ENCODE measurements at places on chromosomes 2 and 18.

DNA sequence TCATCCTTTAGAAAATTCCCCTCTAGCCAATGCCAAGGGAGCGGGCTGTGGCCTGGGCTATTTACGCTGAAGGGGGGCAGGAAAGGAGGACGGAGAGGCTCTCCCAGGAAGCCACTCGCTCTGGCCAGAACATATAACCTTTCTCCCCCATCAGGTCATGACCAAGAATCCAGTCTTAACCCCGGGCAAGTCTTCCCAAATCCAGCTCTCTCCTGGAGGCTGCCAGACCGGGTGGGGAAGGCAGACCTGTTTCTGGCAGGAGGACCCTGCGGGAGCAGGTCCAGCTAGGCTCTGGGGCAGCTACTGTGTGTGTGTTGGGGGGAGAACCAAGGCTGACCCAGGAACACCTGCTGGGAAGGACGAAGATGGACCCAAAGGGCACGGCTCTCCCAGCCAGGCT lies 13.4 kb upstream of the SEMA4C start:
- no peak for DNase-seq

- DNase-seq: no peak
Observed at GRCh38 chr2:112783187-112783714, 1.0 kb downstream of the IL1A start.

GRCh38 chr2:105784589-105784988 lies 39.9 kb downstream of the NCK2 start:
- DNase-seq: no peak

GRCh38 chr2:212427638-212428037 lies 111.0 kb downstream of the ERBB4 start:
- no peak for DNase-seq

- DNase-seq: no peak
Observed at GRCh38 chr2:197711578-197711977, 6.4 kb downstream of the MARS2 start.

DNA sequence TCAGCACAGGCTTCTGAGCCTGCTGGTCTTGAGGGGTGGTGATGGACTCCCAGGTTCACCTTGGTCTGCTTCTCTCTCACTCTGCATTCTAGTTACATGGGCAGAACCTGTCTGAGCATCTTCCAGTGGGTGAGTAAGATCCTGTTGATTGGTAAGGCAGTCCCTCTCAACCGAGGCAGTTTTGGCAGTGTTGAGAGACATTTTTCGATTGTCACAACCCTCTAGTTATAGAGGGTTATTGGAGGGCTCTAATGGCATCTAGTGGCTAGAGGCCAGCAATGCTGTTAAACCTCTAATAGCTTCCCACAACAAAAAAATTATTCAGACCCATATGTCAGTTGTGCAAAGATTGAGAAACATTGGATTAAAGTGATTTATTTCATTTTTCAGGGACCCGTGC lies 9.3 kb upstream of the MGAT5 start:
- no peak for DNase-seq

- DNase-seq: no peak
Observed at GRCh38 chr2:166439078-166439477, 55.0 kb downstream of the SCN7A start.

DNA sequence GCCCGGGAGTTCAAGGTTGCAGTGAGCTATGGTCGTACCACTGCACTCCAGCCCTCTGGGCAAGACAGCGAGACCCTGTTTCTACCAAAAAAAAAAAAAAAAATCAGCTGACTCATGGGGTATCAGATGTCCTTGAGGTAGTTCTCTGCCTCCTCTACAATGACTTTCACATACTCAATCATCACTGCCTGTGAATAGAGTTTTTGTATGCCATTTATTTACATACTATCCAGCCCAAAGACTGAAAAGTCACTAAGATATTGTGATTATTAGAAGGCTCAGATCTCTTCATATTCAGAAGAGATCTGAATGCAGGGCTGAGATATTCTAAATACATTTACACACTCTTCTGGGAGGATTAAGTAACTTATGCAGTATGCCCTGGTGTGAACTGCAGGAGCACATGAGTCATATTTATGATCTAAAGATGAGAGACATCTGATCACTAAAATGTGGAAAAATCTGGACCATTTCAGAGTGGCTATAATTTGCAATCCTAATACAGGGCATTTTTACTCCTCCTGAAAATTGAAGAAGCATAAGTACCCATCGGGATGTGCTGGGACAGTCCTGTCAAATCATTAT lies 38.9 kb downstream of the KLF7 start:
- no peak for DNase-seq
